Effector CD4-positive, alpha-beta T cell (primary cell): ENCODE measurements at places on chromosomes 1 and 21.

DNA sequence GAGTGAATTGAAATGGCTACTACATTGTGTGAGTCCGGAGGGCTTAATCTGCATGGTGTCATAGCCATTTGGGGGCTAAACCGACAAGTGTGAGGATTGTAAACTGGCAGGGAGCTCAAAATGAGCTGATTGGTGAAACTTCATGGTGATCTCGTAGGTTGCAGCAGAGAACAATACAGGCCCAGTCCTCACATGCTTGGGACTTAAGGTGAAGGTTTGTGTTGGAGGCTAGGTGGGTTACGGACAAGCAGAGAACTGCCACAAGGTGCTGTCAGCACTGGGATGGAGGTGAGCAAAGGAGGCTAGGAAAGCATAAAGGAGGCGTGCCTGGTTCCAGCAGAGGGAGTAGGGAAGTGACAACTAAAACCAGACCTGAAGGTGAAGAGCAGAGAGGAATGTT lies 9.4 kb downstream of the PGM1 start:
- DNase-seq = no peak

DNA sequence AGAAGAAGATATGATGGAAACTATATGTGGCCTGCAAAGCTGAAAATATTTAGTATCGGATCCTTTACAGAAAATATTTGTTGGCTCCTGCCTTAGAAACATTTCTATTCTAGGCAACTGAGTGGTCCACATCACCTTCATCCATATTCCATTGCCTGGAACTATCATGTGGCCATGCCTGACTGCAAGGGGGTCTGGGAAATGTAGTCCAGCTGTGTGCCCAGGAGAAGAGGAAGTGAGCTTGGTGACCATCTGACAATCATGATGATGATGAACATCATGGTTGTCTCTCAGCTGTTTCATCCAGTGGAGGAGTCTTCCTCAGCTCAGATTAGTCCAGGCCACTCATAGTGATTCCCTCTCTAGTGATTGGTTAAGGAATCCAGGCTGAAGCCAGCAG lies 61.8 kb upstream of the IFNLR1 start:
- no peak for DNase-seq

- no peak for DNase-seq
These were observed 104.4 kb downstream of the OMA1 start for GRCh38 chr1:58442114-58442513.

GRCh38 chr1:40708750-40709099 lies 17.2 kb downstream of the NFYC start:
- no peak for DNase-seq

DNA sequence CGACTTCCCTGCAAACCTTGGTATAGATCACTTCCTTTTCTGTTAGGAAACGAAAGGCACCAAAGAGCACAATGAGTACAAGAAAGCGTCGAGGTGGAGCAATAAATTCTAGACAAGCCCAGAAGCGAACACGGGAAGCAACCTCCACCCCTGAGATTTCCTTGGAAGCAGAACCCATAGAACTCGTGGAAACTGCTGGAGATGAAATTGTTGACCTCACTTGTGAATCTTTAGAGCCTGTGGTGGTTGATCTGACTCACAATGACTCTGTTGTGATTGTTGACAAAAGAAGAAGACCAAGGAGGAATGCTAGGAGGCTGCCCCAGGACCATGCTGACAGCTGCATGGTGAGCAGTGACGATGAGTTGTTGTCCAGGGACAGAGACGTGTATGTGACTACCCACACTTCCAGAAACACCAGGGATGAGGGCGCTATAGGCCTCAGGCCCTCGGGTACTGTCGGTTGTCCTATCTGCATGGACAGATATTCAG lies 18.5 kb downstream of the FAM89A start:
- DNase-seq = no peak

DNA sequence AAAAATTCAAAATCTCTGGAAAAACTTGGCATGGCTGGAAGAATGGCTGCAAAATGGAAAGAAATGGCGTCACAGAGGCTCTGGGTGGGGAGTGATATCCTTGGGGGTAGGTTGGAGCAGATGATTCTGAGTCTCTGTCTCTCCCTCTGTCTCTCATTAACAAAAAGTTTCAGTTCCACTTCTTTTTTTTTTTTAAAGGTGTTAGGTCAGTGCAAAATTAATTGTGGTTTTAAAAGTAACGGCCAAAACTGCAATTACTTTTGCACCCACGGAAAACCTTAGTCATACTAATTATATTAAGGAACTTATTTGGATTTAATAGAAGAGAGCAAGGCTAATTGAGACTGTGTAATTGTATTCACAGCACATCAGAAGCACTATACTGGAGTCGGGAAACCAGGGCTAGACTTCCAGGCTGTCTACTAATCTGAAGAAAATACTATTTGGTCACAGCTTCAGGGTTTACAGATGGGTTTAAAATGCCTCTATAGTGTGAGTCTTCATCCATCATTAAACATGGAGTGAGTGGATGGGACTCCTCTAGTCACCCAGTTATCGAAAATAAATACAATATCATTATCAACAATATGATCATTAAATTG lies 289.1 kb upstream of the PLD5 start:
- DNase-seq = no peak

GRCh38 chr1:37021502-37021901 lies 12.8 kb downstream of the GRIK3 start:
- DNase-seq = no peak

DNA sequence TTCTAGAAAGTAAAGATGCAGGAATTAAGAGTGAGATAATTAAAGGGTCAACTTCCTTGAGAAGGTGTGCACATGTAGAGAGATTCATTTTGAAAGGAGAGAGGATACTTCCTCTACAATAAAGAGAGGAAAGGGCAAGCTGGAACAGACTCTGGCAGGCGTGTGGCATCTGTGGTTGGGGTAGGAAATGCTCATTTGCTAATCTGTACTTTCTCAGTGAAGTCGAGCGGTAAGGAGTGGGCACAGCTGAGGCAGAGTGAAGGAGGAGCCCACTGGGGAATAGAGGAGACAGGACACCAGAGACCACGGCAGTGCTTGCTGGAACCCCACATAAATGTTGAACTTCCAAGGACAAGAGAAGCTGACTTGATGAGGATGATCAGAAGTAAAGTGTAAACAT lies 49.1 kb downstream of the PCSK9 start:
- DNase-seq = no peak

- no peak for DNase-seq
These were observed 1013.5 kb downstream of the KCNT2 start for GRCh38 chr1:195594773-195595172.

DNA sequence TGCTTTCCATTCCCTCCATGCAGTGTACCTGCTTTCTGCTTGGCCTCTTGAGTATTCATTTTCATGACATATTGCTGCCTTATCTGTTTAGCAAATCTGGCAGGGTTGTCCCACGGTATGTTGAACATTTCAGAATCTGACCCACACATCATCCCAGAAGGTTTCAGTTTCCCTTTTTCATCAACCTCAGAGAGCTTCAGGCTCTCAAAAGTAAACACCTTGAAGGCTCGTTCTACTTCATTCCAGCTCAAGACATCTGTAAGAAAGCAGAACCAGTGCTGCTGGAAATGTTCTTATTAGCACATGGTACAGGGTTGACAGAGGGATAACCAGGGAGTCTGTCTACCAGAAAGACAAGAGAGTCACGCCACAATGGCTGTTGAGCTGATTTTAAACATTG lies 103.6 kb downstream of the SPAG17 start:
- DNase-seq = no peak

DNA sequence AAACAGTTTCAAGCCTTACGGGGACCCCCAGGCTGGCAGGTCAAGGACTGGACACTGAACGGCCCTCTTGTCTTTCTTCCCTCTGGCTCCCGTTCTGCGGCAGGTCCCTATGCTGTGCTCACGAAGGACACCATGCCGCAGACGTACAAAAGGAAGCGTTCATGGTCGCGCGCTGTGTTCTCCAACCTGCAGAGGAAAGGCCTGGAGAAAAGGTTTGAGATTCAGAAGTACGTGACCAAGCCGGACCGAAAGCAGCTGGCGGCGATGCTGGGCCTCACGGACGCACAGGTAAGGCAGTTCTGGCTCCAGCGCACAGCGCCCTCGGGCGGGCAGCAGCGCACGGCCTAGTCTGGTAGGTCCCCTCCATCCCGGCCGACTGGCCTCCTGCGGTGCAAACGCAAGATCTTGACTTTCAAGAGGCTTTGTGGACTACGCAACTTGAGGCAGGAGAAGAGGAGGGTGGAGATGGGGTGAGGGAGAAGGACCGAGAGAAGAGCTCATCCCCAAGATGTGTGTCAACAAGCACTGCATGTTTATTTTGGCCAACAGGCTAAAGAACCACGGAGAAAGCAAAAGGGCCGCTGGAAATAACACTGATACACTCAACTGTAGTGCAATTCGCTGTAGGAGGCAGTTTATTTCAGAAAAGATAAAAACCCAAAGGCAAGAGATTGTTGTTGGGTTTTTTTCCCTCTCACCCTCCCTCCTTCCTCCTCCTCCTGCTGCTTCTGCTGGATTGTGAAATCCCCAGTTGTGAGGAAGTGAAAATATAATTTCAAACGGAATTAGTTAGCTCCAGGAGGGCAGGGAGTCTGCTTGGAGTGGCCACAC lies 3.0 kb downstream of the HLX start:
- DNase-seq = no peak

- DNase-seq = no peak
These were observed 150.8 kb downstream of the CDC42BPA start for GRCh38 chr1:227167276-227168101.

- no peak for DNase-seq
These were observed 36.7 kb upstream of the SLC19A1 start for GRCh38 chr21:45578811-45579381.

DNA sequence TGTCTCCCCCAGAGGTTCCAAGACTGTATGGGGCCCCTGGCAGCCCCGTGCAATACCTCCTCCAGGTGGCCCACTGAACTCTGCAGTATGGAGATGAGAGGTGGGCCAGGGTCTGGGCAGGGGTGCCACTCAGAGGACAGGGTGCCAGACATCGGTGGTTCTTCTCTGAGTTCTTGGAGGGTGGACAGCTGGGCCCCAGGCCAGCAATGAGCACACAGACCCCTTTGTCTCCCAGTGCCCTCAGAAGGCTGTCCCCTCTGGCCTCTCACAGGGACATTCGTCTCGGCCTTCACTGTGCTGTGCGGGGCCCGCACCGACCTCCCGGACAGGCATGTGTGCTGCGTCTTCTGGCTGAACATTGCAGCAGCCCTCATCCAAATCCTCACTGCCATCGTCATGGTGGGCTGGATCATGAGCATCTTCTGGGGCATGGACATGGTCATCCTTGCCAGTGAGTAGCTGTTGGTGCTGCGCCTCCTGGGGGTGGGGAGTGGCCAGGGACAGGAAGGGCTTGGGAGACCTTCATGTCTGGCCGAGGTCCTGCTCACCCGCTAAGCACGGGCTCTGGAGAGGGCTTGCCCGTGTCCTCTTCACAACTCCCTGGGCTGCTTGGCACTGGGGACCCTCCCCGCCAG lies 48.1 kb downstream of the STUM start:
- DNase-seq = no peak

- no peak for DNase-seq
These were observed 278.3 kb upstream of the NRIP1 start for GRCh38 chr21:15343066-15343465.

DNA sequence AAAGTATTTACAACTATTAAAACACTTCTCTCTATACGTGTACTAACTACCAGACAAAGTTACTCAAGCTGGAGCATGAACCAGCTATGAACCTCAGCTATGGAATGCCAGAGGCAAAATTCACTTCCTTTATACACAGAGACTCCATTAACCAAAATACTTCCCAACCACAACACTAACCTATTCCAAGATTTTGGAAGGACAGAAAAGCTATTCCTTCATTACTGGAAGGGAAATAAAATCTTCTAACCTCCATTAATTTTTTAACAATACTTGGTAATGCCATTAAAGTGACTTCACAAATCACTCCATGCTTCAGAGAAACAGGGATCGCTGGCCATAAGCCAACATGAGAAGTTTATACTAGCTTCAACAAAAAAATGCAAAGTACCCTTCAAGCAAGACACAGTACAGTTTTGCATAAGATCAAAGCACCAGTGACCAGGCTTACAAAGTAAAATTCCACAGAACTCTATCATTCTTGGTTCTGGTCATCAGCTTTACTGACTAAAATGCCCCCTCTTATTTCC lies 58.0 kb downstream of the PUM1 start:
- DNase-seq = no peak

- no peak for DNase-seq
These were observed 86.5 kb upstream of the WARS2 start for GRCh38 chr1:119226913-119227312.

- DNase-seq = no peak
These were observed 10.2 kb downstream of the ERG start for GRCh38 chr21:38487901-38488639.

DNA sequence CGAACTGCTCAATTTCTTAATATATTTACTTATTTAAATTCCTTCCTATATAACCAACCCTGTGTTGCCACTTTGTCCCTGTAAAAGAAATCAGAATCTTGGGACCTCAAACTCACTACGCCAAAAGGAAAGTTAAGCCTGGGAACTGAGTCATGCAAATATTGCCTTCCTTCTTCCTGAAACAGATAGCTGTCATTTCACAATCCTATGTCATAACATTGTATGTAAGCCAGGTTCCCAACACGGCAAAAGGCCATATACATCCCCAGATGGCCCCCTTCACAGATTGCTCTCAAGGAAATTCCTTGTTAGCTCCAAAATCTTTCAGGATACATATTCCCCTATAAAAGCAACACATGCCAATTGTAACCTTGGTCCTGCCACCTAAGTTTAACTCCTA lies 39.7 kb downstream of the C21orf91 start:
- no peak for DNase-seq

DNA sequence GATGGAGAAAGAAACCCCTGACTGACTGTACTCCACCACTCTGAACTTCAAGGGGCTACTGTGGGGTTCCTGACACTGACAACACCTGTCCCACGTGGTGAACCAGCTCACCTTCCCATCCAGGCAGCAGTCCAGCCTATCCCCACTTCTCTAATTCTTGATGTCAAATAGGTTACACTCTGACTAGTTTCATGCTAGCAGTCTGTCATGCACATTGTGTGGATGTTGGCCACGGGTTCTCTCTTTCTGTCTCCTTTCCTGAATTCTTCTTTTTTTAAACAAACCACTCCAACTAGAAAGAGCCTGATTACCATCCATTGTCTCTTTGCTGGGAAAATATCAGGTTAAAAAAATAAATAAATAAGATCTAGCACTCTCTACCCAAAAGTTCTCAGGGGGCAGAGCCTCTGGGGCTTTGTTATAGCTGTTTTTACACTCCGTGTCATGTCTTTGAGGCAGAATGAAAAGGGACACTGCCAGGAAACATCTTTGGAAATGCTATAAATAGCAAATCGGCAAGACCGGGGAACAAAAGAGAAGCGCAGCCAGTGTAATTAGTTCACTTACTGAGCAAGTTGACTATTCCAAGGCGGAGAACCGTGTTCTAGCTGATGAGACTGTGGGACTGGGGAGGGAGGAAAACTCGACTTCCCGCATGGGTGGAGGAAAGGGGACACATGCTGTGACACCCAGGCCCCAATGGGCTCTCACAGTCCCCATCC lies 356.1 kb downstream of the OMA1 start:
- no peak for DNase-seq

GRCh38 chr1:201537891-201538611 lies 876 bp upstream of the NAV1 start:
- DNase-seq = no peak

- no peak for DNase-seq
These were observed 309.5 kb downstream of the ASTN1 start for GRCh38 chr1:176854758-176855745.

- no peak for DNase-seq
These were observed 106.3 kb downstream of the CD247 start for GRCh38 chr1:167412072-167412471.
